ENCODE measurements at places on chromosomes 7 and 10.

- no peak for DNase-seq
These were observed 7.4 kb downstream of the CRHR2 start for GRCh38 chr7:30674876-30675275.

DNA sequence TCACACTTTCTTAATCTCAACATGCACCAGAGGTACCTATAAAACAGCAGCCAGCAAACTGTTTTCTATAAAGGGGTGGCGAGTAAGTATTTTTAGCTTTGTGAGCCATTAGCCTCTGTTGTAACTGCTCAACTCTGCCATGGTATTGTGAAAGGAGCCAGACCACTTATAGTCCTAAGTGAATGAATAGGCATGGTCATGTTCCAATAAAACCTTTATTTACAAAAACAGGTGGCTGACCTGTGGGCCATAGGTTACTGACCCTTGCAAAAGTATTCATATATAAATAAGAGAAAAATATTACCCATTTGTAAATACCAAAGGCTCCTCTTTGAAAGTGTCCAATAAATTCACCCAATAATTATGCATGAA is 50.3 kb downstream of the ICA1 start:
- no peak for DNase-seq

DNA sequence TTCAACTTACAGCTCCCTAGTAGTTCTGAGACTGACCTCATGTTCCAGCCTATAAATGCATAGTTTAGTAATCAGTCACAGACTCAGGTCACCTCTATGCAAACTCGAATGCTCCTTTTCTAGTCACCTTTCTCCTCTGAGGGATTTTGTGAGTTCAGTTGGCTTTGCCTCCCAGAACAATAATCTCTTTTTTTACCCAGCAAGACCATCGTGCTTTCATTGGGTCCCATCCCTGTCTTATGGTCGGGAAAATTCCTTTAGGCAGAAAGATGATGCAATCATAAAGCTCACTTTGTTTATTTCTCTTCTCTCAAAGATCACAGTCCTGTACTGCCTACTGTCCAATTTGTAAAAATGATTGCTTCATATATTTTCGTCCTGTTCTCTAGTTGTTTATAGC is 38.4 kb downstream of the TWIST1 start:
- no peak for DNase-seq

- no peak for DNase-seq
These were observed 149.5 kb upstream of the PHF14 start for GRCh38 chr7:10824154-10824553.

DNA sequence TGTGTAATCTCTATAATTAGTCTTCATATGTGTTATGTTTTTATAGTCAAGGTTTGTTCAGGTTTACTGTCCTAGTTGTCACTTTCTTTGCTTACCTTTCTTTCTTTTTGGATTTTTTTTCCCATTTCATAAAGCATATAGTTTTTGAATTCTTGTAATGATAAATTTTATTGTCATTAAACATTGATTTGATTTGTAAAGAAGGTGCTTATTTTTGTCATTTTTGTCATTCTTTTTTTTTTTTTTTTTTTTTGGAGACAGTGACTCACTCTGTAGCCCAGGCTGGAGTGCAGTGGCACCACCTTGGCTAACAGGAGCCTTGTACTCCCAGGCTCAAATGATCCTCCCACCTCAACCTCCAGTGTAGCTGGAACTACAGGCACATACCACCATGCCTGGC is 9.6 kb upstream of the MINDY3 start:
- DNase-seq = no peak

DNA sequence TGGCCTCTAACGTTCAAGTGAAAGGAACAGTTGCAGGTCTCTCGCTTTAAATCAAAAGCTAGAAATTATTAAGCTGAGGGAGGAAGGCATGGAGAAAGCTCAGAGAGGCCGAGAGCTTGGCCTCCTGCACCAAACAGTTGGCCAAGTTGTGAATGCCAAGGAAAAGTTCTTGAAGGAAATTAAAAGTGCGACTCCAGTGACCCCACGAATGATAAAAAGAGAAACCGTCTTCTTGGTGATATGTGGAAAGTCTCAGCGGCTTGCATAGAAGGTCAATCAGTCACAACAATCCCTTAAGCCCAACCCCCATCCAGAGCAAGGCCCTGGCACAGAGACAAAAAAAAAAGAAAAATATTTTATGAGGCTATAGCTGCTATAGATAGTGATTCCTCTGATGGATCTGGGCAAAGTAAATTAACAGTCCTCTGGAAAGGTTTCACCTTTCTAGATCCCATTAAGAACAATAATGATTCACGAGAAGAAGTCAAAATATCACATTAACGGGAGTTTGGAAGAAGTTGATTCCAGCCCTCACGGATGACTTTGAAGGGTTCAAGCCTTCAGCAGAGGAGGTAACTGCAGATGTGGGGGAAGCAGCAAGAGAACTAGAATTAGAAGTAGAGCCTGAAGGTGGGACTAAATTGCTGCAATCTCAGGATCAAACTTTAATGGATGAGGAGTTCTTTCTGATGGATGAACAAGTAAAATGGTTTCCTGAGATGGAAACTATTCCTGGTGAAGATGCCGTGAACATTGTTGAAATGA is 42.5 kb upstream of the INPP5A start:
- DNase-seq = no peak

DNA sequence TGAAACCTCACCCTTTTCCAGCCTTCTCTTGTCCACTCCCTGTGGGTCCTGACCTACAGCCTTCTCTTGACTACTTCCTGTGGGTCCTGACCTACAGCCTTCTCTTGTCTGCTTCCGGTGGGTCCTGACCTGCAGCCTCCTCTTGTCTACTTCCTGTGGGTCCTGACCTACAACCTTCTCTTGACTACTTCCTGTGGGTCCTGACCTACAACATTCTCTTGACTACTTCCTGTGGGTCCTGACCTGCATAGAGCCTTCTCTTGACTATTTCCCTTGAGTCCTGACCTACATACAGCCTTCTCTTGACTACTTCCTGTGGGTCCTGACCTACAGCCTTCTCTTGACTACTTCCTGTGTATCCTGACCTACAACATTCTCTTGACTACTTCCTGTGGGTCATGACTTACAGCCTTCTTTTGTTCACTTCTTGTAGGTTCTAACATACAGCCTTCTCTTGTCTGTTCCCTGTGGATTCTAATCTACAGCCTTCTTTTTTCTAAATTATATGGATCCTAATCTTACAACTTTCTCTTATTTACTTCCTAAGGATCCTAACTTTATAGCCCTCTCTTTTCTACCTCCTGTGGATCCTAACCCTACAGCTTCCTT is 36.5 kb downstream of the C10orf71 start:
- DNase-seq = no peak

DNA sequence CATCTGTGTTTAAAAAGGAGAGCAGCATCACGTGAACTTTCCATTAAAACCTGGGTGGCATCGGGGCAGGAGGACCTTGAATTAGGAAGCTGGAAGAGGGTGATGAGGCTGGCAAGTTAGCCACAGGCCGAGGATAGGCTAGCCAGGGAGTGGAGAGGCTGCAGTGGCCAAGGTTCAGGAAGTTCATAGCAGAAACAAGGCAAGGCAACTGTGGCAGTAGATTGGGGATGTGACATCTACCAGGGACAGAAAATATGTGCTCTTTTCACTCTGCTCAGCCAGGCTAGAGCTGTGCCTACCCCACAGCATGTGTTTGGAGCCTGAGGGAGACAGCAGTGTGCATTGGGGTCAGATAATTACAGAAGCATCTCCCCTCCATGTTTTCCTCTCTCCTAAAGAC is 2.2 kb upstream of the INPP5F start:
- DNase-seq = no peak

DNA sequence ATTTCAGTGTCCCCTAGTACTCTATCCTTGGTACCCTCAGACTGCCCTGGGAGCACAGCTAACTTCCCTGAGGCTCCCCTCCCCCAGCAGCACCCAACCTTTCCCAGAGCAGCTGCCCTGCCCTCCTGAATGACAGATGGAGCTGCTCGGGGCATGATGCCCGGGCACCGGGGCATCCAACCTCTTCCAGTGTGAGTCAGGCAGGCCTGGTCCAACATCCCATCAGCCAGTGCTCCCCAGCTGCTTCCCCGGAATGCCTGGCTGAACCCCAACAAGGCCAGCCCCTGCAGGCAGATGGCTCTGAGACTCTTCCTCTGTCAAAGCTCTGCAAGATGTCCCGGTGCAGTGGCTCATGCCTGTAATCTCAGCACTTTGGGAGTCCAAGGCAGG is 11.9 kb upstream of the TSPAN15 start:
- no peak for DNase-seq

- DNase-seq = no peak
These were observed 80.0 kb downstream of the EEPD1 start for GRCh38 chr7:36232971-36233550.

- DNase-seq = no peak
These were observed 200.9 kb downstream of the MBL2 start for GRCh38 chr10:52571516-52572182.

DNA sequence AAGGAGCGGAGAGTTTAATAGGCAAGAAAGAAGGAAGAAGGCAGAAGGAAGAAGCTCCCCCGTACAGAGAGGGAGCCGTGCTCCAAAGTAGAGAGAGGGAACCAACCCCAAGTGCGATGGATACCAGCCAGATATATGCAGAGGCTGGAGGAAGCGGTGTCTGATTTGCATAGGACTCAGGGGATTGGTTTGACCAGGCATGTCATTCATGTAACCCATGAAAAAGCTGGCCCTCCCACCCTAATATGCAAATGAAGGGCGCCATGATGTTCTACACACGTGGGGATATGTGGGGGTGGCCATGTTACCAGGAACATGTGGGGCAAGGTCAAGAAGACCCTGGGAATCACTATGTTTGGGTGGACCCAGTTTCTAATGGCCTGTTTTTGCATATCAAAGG is 40.6 kb upstream of the FAM3C start:
- DNase-seq = no peak

- no peak for DNase-seq
These were observed 88.3 kb downstream of the SLC25A13 start for GRCh38 chr7:96233528-96234154.

GRCh38 chr10:3125527-3126170 is 46.9 kb downstream of the PITRM1 start:
- DNase-seq = no peak

GRCh38 chr7:105654095-105654686 is 72.9 kb upstream of the EFCAB10 start:
- no peak for DNase-seq

- DNase-seq = no peak
These were observed 114.9 kb downstream of the STRA8 start for GRCh38 chr7:135348493-135348892.

DNA sequence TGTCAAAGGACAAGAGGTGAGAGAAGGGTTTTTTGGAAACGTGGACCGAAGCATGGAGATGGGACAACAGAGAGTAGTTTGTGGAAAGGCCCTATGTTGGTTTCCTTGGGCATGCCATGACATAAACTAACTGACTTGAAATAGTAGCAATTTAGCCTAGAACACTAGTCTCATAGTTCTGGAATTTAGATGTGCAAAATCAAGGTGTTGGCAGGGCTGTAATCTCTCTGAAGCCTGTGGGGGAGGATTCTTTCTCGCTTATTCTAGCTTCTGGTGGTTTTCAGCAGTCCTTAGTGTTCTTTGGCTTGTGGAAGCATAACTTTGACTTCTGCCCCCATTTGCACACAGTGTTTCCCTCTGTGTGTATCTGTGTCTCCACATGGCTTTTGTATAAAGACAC is 283.4 kb downstream of the GFRA1 start:
- no peak for DNase-seq

DNA sequence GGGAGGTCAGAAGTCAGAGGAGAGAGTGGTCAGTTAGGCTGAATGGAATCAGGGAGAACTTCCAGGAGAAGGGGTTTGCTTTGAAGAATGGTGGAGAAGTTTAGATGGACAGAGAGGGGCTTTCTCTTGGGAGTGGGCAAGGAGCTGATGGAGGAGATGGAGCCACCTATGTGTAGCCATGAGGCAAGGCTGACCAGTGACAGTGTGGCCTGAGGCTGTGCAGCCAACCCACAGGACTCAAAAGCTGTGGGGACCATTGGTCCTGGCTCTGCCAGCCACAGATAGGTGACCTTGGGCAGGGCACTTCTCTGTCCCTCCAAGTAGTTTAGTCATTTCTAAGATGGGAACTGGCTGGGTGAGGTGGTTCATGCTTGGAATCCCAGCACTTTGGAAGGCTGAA is 18.7 kb downstream of the NEURL1 start:
- DNase-seq = no peak

DNA sequence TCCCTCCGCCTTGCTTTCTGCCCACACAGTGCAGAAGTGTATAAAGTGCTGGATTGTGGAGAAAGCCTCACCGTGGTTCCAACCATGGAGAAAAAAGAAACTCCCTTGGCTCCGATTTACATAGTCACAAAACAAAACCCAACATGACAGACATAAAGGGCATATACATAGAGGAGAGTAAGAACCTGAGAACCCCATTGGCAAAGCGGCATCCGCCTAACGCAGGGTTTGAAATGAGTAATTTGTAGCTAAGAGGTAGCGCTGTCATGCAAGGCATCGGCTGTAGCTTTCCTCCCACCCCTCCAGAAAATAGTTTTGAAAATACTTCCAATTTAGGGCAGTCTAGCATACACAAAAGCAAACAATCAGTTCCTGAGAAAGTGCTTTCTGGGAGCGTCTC is 126.0 kb upstream of the NRBF2 start:
- no peak for DNase-seq

DNA sequence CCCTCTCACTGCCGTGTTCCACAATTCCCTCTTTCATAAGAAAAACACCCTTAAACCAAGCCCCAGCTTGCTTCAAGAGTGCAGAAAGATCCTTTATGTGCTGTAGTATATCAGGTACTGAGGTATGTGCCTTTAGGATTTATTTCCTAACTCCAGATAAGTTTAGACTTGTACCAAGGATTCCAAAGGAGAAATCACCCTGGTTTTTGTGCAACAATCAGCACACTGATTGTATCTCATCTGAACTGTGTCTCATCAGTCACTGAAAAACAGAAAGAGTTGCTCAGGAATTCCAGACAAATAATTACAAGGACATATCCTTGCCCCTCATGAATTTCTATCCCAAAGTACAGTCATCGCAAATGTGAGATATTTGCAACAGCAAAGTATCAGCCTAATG is 77.2 kb upstream of the PTPRZ1 start:
- no peak for DNase-seq

- DNase-seq = no peak
These were observed 9.4 kb upstream of the ANKRD1 start for GRCh38 chr10:90930070-90930837.

DNA sequence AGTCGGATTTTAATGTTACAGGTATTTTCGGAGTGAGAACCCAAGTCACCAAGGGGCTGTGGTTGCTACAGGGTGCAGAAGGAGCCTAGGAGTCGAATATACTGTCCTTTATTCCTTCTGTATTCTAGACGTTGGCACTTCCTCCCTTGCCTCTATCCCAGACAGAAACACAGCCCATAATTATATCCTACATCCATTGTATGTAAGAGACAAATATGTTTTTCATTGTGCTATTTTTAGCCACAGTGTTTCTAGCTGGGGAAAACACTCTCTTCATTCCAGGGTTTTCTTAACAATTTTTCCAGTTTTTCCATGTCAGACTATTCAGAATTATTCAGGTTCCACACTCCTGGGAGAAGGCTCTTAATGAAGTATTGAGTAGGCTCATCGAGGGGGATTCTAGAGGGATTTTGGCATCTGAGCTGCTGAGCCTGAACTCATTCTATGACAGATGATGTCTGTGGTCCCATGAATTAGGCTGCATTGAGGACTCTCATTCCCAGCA is 32.6 kb downstream of the KIAA1217 start:
- DNase-seq = no peak

GRCh38 chr7:38282081-38282480 is 8.6 kb upstream of the TARP start:
- no peak for DNase-seq

Data from activated T-cell treated with anti-CD3 and anti-CD28 coated beads, Interleukin-2, amount 50 U/mL, for 48 hours (primary cell).